ENCODE measurements at places on chromosomes 1 and 21. TPM values are rescaled to one million over a fixed set of nuclear protein-coding genes. Genes with fewer than 3 reads are reported as not detected.

Gene OR2T10
- total RNA-seq = not detected

Gene RHBDL2
- not detected for total RNA-seq

Gene OR6K3
- not detected for total RNA-seq

Gene AK5
- 7.8 TPM for total RNA-seq

Gene IPP
- 14.3 TPM for total RNA-seq

Gene SRGAP2B
- 31.7 TPM for total RNA-seq

Gene HMGN1
- total RNA-seq = 369 TPM

Gene LRRN2
- total RNA-seq = not detected

Gene MIS18A
- 21.2 TPM for total RNA-seq

Gene FAM131C
- total RNA-seq = 4.1 TPM

Gene SHCBP1L
- not detected for total RNA-seq

Gene CKS1B
- total RNA-seq = 114 TPM

Gene KLHDC7A
- total RNA-seq = not detected

Gene ATP6V1G3
- not detected for total RNA-seq

Gene CHAF1B
- total RNA-seq = 20.5 TPM

Gene CAPN8
- not detected for total RNA-seq

Gene ERG
- not detected for total RNA-seq

Gene CD55
- 80.6 TPM for total RNA-seq

Gene NEK2
- total RNA-seq = 31.8 TPM

Gene HYI
- 18.3 TPM for total RNA-seq

Gene SYT11
- total RNA-seq = 13.6 TPM

Gene OR2T2
- not detected for total RNA-seq

Gene RIMS3
- total RNA-seq = 6.9 TPM

Gene SLAMF6
- 43.0 TPM for total RNA-seq

Gene IFI44
- total RNA-seq = 186 TPM

Gene MATN1
- 0.26 TPM for total RNA-seq

Gene C1orf226
- total RNA-seq = not detected

Gene TMEM125
- total RNA-seq = not detected

Gene MYCBP
- total RNA-seq = 30.4 TPM

Gene C1orf232
- total RNA-seq = not detected

Gene IGSF3
- total RNA-seq = 0.09 TPM

Gene RGL1
- total RNA-seq = 2.7 TPM

Gene GSTM1
- not detected for total RNA-seq

Gene TNNI3K
- 0.67 TPM for total RNA-seq

Gene LDLRAD1
- not detected for total RNA-seq

Gene DENND2C
- 0.67 TPM for total RNA-seq

Gene FAM167B
- 1.1 TPM for total RNA-seq

Gene SYT6
- total RNA-seq = not detected

Gene TOMM20
- 95.5 TPM for total RNA-seq

Gene RCSD1
- 133 TPM for total RNA-seq

Gene LY9
- 70.9 TPM for total RNA-seq

Gene SZRD1
- 147 TPM for total RNA-seq

Data from activated naive CD8-positive, alpha-beta T cell treated with anti-CD3 and anti-CD28 coated beads, Interleukin-2, amount 10 ng/mL, durations not matched to agents 7 days and 5 days (primary cell).